ENCODE measurements at places on chromosomes 12 and 14.

DNA sequence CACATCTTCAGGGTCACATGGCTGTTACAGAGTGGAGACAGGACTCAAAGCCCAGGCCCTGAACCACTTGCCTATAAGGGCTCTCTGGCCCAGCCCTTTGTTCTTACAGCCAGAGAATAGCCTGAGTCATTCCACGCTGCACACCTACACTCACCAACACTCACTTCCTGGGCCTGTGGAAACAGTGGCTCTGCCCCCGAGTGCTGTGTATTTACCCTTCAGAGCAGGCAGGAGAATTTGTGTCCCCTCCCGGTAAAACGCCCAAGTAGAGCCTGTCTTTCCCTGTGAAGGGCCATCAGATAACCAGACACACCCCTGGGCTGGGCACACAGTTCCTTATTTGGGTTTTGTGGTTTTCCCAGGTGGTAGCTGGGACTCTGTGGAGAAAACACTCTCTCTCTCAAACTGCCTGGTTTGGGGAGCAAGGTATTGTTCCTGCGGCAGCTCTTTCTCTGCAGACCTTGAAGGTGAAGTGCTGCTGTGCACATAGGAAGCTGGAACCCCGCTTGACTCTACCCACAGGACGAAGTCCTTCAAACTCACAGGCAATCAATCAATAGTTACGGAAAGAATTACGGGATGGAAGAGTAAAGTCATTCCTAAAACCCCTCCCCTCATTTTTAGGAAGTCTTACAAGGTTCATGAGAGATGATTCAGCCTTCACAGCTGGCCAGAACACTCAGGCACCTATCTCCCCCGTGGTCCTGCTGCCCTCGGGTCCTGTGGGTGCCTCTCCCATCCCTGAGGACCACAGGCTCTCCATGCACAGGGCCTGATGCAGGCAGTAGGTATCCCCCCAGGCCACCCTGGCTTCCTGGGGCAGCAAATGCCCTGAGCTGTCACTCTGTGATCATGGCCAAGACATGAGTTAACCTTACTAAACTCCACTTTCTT lies 20.3 kb downstream of the FIGNL2 start:
- H3K27ac ChIP-seq: no peak overlapping the region
- no peak overlapping the region for H3K4me3 ChIP-seq
- no peaks in the 10 kb centered on the region for H3K36me3 ChIP-seq
- DNase-seq: peak; percentile 47
- peaks cover 31% of the 10 kb centered on the region for H3K4me1 ChIP-seq

DNA sequence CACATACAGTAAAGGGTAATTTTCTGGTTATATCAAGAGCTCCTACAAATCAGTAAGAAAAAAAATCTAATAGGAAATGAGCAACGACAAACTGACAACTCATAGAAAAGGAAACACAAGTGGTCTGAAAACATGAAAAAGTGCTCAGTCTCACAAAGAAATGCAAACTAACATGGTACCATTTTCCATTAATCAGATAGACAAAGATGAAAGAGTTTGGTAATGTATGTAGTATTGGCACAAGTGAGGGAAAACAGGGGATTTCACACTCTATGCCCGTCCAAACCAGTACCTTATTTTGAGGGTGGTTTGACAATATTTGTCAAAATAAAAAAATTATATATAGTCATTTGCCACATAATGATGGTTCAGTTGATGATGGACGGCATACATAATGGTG lies 13.2 kb downstream of the PTPN11 start:
- no peaks in the 10 kb centered on the region for H3K27me3 ChIP-seq
- H3K4me1 ChIP-seq: no peaks in the 10 kb centered on the region
- no peak for DNase-seq

- no peak overlapping the region for H3K27ac ChIP-seq
- DNase-seq: no peak
- no peak overlapping the region for H3K4me3 ChIP-seq
- H3K36me3 ChIP-seq: no peaks in the 10 kb centered on the region
- no peaks in the 10 kb centered on the region for H3K27me3 ChIP-seq
Observed at GRCh38 chr12:97047361-97047760, 140.3 kb downstream of the NEDD1 start.

DNA sequence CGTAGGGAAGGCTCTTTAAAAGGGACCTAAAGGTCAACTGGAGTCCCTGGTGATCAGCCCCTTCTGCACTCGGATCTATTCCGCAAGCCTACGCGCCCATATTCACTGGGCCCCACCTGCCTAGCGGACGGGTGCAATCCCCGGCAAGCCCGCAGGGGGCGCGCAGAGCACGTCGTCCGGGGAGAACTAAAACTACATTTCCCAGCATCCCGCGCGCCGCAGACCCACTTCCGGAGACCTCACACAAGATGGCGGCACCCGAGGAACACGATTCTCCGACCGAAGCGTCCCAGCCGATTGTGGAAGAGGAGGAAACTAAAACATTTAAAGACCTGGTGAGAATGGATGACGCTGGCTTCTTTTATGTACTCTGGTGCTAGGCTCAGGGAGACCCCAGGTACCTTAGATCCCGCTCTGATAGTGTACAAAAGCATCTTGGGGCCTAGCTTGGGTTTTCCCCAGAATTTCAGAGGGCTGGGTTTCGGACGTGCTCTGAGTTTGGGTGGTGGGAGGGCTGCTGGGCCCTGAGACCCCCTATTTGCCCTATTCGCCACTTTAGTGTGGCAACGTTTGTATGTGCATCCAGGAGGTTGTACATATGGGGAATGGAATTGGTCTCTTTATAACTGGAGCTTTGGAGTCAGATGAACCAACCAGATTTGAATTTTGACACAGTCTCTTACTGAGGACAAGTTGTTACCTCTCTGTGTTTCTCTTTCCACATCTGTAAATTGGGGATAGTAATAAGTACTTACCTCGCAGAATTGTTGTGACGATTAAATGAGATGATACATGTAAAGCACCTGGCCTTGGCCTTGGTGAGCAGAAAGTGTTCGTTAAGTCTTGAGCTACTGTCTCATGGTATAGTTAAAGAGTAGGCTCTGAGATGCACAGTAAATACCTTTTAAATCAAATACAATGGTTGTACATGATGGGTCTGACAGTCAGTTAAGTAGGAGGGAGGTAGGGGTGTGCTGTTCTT lies at the start of gene DDX47:
DDX47 (plus strand) TSS at position 227 of the 982 bp plus-strand sequence; CDS start at position 249, 22 bp downstream.
- H3K4me1 ChIP-seq: peaks cover 40% of the 10 kb centered on the region
- H3K27ac ChIP-seq: peak within 1 kb of the TSS; percentile 79
- peaks cover 38% of the 10 kb centered on the region for H3K36me3 ChIP-seq
- H3K27me3 ChIP-seq: no peaks in the 10 kb centered on the region

DNA sequence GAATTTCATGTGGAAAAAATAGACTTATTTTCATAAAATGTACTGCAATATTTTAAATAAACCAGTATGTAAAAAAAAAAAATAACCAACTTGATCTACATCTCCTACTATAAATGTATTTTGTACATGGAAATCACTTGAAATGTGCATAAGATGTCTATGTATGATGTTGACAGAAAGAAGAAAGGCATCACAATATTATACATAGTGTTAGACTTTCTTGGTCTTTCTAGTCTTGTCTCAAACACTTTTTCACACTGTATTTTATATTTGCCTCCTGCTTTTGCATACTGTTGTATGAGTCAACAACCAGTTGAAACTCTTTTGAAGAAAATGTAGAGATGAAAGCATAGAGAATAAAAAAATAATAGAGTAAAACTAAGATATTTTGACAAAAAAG lies 352.4 kb upstream of the MGAT4C start:
- H3K4me1 ChIP-seq: no peaks in the 10 kb centered on the region
- no peaks in the 10 kb centered on the region for H3K36me3 ChIP-seq
- no peak overlapping the region for H3K27ac ChIP-seq
- H3K27me3 ChIP-seq: no peaks in the 10 kb centered on the region

Measured in DND-41 (cell line).